ENCODE measurements at places on chromosomes 5 and 9. TPM values are rescaled to one million over a fixed set of nuclear protein-coding genes. Genes with fewer than 3 reads are reported as not detected.

LMNB1 gene
- 53.6 TPM for total RNA-seq

CNTFR gene
- total RNA-seq = not detected

ANXA2R gene
- 1.3 TPM for total RNA-seq

DOCK2 gene
- total RNA-seq = 1.4 TPM

CDX1 gene
- 0.18 TPM for total RNA-seq

NPR3 gene
- total RNA-seq = 88.2 TPM

SLC36A2 gene
- not detected for total RNA-seq

HAVCR1 gene
- total RNA-seq = not detected

NUDCD2 gene
- total RNA-seq = 3.0 TPM

DOCK8 gene
- not detected for total RNA-seq

PCDHB13 gene
- total RNA-seq = 0.18 TPM

LRRC26 gene
- total RNA-seq = not detected

PCDHGA1 gene
- total RNA-seq = 0.90 TPM

FBP2 gene
- not detected for total RNA-seq

PITX1 gene
- total RNA-seq = 10.3 TPM

NR6A1 gene
- 0.36 TPM for total RNA-seq
